T1000 (cell line): ENCODE measurements at places on chromosomes 11 and 22.

- DNase-seq, result no peak
Observed at GRCh38 chr11:46421257-46421880, 29.8 kb upstream of the CHRM4 start.

DNA sequence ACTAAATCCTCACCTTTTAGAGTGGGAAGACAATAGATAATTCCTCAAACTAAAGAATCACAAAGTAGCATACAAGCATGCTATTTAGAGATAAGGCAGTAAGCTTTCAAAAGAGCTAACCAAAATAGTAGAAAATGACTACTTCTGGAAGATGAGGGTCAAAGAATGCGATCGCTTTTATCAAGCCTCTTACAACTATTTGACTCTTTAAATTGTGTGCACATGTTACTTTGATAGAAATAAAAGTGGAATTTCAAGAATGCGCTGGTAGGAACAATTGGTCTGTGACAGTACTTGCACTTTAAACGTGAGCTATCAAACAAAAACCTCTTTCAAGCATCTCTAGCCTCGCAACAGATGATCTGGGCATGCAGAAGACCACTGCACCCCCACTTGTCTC, 97.3 kb downstream of the COMMD9 start:
- DNase-seq, result no peak

DNA sequence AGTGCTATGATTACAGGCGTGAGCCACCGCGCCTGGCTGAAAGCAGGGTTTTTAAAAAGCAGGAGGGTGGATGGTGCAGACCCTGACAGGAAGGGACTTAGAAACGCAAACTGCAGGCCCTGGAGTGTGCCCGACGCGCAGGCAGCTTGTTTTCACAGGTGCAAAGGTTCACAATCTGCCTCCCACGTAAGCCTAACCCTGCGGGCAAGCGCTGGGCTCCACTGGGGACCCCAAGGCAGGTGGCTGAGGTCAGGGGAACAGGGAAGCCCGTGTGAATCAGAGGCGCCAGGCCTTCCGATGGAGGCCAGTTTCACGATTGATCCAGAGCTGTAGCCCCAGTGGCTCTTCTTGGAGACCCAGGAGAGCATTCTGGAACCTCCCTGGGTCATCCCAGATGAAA, 256.3 kb downstream of the BRD1 start:
- no peak for DNase-seq

GRCh38 chr11:116202922-116203321, 569.9 kb downstream of the BUD13 start:
- no peak for DNase-seq

- DNase-seq, result no peak
Observed at GRCh38 chr11:5366856-5367255, 15.5 kb downstream of the OR51B6 start.

DNA sequence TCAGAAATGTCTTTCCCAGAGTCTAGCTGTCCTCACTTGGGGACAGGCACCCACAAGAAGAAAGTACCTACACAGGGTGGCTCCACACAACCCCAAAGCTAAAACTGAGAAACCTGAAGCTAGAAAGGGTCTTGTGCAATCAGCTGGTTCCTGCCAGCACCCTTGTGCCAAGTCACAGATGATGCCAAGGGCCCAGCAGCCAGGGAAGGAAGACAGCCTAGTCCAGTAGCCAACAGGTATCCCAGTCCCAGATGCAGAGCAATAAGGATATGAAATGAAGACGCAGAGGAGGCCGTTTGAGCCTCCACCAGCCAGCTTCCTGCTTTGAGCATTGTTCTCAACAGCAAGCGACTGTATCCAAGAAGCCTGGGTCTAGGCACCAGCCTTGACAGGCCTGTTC, 6.1 kb downstream of the PLEKHA7 start:
- DNase-seq, result no peak

GRCh38 chr11:120798854-120799253, 225.0 kb upstream of the TBCEL start:
- DNase-seq, result no peak

DNA sequence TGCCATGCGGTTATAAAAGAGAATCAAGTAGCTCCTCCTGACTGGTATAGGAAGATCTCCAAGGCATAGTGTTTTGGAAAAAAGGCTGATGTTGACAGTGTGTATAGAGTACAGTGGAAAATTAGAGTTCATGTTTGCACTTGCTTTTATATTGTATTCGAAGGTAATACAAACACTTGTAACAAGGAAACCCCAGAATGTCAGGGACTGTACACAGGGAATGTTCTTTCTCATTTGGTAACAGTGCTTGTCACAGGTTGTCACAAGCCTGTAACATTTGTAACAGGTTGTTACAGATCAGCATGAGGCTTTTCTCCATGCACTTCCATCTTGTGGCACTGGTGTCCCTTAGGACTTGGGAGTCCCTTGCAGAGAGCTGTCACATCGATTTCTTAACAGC, 64.0 kb downstream of the GRK3 start:
- no peak for DNase-seq

GRCh38 chr11:64241241-64241490, 271 bp downstream of the FKBP2 start:
- DNase-seq, result peak; percentile 99

DNA sequence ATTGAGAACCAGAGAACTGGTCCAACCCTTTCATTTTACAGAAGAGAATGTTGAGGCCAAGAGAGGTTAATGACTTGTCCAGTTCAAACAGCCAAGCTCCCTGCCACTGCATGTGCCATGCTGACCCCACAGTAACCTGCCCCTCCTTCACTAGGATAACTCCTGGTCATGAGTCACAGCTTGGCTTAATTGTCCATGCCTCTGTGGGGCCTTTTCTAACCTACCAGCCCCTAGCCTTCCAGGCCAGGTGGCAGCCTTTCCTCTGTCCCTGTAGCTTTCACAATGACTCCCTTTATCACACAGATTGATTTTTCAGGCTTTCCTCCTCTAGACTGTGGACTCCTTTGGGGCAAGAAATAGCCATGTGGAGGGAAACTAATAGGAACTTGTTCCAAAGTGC, 97.2 kb downstream of the PIWIL4 start:
- DNase-seq, result no peak
